Central memory CD8-positive, alpha-beta T cell (primary cell): ENCODE measurements at places on chromosomes 2 and 18.

GRCh38 chr2:238077292-238077691 is 16.5 kb downstream of the SCLY start:
- H3K27me3 ChIP-seq: no peaks in the 10 kb centered on the region
- DNase-seq: no peak
- no peak overlapping the region for H3K4me3 ChIP-seq
- peaks cover 5% of the 10 kb centered on the region for H3K4me1 ChIP-seq
- no peak overlapping the region for H3K27ac ChIP-seq

- H3K36me3 ChIP-seq: no peaks in the 10 kb centered on the region
- no peak overlapping the region for H3K27ac ChIP-seq
- H3K27me3 ChIP-seq: peaks cover 11% of the 10 kb centered on the region
- no peak for DNase-seq
- no peaks in the 10 kb centered on the region for H3K4me1 ChIP-seq
- no peak overlapping the region for H3K4me3 ChIP-seq
These were observed 1210.3 kb upstream of the ZEB2 start for GRCh38 chr2:145729993-145730770.

GRCh38 chr2:178295115-178295514 is 100.8 kb downstream of the OSBPL6 start:
- H3K27me3 ChIP-seq: peaks cover 48% of the 10 kb centered on the region
- no peak overlapping the region for H3K4me3 ChIP-seq
- H3K36me3 ChIP-seq: no peaks in the 10 kb centered on the region
- DNase-seq: no peak
- H3K27ac ChIP-seq: no peak overlapping the region

- no peaks in the 10 kb centered on the region for H3K36me3 ChIP-seq
- DNase-seq: no peak
- peaks cover 35% of the 10 kb centered on the region for H3K27me3 ChIP-seq
These were observed 76.0 kb downstream of the RFTN2 start for GRCh38 chr2:197599285-197599965.
